CD4-positive, alpha-beta T cell (primary cell): ENCODE measurements at places on chromosomes 2 and 18.

GRCh38 chr2:66691031-66691965, 256.4 kb downstream of the MEIS1 start:
- no peak for DNase-seq

GRCh38 chr2:147242445-147242844, 602.4 kb upstream of the ACVR2A start:
- no peak for DNase-seq

DNA sequence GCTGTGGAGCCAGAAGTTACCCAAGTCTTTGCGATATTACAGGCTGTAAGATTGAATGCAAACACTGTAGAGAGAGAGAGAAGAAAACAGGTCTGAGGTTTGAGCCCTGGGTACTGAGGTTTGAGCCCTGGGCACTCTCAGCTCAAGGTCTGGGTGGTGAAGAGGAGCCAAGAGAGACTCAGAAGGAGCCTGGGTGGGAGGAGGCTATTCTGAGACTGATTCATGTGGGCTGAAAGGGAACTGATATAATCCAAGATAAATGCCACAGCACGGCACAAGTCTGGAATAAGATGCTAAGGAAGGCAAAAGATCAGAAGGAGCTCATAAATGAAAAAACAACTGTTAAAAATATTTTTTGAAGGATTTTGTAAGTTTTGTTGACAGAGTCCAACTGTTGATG, 407.6 kb upstream of the HS6ST1 start:
- no peak for DNase-seq

DNA sequence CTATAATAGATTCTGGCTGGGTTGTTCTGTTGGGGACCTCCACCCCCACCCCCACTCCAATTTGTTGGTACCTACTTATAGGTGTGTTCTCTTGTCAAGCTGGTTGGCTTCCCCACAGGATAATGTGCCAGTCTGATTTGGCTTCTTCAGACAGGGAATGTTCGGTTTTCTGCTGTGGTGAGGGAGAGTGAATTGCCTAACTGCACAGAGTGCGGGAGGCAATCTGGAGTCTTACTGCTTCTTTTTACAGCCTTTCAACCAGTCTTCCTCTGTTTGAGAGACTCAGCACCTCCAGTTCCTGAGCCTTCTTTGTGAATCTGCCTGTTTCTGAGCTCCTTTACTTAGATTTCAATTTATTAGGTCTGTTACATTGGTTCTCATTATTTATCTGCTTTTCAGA, 27.4 kb upstream of the SNORC start:
- DNase-seq: no peak

DNA sequence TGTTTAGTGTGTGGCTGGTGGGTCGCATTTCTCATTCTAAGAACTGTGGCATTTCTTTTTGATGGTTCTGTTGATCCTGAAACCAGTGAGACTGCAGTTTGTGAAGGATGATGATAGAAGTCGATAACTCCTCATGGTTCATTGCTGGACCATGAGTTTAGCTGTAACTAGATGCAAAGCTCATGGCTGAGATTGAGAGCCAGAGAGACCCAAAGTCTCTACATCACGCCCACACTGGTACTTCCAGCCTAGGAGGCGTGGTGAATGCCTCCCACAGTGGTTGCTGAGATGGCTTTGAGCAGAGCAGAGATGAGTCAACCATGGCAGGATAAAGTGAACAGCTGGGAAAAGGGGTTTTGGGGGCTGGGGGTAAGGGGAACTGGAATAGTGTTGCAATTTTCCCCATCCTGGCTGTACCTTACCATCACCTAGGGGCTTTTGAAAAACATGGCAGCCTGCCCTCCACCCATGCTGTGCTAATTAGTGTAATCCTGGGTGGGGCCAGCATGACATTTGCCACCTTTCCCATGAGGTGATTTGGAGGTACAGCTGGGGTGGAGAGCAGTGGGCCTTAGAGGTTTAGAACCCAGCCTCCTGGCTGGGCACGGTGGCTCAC, 24.1 kb downstream of the INPP4A start:
- DNase-seq: peak; percentile 27

DNA sequence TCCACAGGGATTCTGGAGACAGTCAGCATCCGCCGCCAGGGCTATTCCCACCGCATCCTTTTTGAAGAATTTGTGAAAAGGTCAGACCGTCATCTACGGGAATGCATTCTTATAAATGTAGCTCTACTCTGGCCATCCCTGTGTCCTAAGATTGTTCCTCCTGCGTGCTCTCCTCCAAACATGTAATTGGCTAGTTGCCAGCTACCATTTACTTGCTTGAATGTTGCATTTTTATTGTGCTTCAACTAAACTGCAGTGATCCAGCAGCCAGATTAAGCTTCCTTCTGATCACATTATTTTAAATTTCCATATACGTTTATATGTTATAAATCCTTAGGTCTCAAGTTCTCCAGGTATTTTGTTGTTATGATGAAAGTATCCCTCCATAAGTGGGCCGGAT, 248.5 kb upstream of the SP5 start:
- no peak for DNase-seq

DNA sequence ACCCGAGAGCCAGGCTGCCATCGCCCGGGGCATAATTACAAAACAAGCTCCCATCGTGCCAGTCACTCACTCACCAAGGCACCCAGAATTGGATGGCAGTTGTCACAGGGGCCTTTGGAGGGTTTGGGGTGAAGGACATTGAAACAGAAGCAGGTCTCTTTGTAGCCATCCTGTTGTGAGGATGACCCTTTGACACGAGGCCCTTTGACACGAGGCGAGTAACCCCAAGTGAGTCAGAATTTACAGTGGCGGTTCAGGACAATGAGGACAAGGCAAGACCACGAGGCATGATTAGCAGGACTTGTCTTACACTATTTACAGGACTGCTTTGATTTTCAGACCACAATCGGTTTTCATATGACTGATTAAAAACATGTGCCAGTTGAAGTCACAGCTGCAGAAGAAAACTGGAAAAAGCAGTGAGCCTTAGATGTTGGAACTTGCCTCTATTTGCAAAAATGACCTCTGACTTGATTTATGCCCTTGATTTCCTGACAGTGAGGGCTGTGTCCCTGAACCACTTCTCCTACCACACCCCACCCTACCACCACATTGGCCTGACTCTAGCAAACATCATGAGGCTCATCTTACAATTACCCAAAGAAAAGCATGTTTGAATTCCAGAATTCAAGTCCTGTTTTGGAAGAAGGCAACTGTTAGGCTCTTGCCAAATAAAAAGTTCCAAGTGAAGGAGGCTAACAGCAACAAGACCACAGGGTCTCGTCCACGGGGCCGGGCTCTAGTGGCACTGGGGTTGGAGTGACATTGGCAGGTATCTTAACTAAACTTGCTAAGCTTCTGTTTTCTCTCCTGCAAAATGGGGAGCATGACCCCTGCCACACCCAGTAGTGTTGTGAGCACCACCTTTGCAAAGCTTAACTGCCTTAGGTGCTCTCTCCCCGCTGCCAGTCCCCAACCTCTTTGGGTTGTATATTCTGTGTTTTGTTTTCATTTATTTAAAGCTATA, 64.4 kb upstream of the FOSL2 start:
- no peak for DNase-seq

DNA sequence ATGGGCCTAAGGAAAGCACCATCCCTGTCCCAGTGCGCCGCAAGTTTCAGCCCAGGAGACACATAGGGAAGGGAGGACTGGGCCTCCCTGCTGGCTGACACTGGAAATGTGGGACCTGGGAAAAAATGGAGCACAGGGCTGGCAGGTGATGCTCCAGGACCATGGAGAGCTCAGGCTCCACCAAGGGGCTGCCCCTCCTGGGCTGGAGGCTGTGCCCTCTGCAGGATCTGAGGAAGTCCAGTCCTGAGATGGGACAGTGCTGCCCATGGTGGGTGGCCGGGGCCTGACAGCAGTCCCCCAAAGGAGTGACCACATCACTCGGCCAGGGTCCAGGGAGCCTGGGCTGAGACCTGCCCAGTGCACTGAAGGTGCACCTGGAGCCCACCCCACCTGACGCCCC, 108.6 kb upstream of the TEKT4 start:
- no peak for DNase-seq

DNA sequence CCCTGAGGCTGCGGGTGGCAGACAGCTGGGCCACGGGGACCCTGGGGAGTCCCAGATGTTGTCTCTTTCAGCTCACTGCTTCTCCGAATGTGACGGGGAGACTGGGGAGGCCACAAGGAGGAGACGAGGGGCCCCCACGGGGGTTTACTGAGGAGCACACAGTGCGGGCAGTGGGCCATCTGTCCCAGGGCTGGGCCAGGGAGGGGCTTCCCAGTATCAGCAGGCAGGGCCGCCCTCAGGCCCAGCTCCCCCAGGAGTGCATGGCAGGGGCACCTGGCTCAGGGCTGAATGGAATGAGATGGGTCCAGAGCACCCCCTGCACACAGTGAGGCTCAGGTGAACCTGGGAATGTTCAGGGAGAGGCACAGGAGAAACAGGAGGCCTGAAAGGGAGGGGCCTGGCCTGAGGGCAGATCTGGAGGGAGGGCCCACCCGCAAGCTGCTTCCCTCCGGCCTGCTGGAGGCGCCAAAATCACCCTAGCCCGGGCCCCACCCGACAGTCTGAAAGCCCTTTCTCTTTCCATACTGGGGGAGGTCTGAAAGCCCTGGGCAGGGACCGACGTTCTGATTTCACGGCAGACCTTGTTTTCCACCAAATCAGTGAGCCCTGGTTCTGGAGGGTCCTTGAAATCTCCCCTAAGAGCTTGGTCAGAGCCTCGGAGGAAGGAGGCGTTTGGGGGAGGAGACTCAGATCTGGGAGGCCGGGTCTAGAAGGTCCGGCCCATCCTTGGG, 35.5 kb upstream of the PTMA start:
- no peak for DNase-seq

DNA sequence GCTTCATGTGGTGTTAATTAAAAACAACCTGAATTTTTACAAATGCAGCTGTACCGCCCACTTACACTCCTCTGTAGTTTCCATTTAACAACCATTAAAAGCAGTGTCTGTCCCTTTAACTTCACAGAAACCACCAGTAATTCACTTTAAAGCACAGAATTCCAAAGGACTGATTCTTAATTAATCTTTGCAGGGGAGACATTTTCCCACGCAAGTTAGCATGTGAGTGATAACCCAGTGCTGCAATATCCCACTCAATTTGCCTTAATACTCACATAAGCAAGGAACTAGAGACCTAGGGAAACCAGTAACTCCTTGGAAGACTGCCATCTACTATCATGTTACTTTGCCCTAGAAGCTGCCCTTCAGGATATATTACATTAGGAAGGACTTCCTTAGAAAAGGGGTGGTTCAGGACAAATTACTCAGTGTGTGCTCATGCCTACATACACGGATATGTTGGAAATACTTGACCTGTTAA, 102.3 kb downstream of the OSR1 start:
- DNase-seq: no peak

DNA sequence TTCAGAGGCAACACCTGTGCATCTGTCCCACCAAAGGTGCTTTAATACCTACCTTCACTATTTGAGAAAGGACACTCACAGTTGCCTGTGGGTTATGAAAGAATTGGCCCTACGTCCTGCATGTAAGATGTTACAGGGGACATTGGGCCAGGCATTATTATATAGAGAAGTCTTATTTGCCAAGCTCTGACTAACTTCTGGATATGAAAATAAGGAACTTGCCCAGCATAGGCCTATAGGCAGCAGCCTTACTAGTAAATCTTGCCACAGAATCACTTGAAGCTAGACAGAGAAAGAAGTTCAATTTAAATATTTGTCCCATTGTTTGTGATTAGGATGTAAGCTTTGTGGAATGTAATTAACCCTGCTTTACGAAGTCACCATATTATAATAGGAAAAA, 41.7 kb downstream of the NLRC4 start:
- DNase-seq: no peak

DNA sequence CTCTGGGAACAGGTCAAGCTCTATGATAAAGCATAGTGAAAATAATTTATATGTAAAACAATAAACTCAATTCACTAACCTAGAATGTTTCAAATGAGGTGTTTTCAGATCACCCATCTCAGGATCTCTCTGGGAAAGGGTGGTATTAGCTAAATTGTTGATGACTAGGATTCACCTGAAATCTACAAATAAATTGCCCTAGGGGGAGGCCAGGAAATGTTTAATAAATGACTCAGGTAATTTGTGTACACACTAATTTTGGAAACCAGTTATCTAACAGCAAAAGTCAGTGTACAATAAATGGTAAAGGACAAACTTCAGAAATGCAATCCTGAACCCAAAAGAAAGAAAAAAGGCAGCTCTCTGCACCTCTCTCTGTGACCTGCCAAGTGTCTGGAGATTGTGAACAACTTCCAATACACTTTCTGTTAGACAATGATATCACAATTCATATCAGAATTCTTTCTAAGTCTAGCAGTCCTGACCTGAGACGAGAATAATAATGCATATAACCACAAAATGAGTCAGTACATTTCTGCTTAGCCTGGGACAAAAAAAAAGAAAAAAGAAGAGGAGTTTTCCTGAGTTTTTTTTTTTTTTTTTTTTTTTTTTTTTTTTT, 760.0 kb downstream of the EPHA4 start:
- DNase-seq: no peak

GRCh38 chr2:201680743-201681142, 17.7 kb downstream of the MPP4 start:
- no peak for DNase-seq

GRCh38 chr18:39871961-39872360, 2083.1 kb upstream of the PIK3C3 start:
- no peak for DNase-seq

GRCh38 chr2:35428548-35428947, 927.0 kb upstream of the CRIM1 start:
- no peak for DNase-seq

DNA sequence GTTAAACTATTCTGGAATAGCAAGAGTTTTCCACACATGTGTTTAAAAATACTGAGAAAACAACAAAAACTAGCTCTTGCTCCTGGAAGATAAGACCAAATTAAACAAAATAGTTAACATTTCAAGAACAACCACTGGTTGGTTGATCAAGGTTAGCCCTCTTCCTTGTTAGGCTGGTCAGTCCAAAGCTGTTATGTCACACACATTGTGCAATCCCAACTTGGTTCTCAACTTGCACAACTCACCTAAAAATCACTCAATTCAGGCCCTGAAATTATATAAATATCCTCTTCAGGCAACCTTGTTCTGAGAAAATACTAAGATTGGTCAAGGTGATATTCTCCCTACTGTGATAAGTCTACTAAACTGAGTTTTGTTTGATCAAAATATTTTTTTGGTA, 169.7 kb upstream of the LRP1B start:
- no peak for DNase-seq
